ENCODE measurements at places on chromosomes 2 and 18. TPM values are rescaled to one million over a fixed set of nuclear protein-coding genes. Genes with fewer than 3 reads are reported as not detected.

The RNF152 gene
- 10.2 TPM for total RNA-seq

The GATA6 gene
- total RNA-seq = 15.6 TPM

The C2orf78 gene
- not detected for total RNA-seq

The GDF7 gene
- total RNA-seq = 10.4 TPM

DNA sequence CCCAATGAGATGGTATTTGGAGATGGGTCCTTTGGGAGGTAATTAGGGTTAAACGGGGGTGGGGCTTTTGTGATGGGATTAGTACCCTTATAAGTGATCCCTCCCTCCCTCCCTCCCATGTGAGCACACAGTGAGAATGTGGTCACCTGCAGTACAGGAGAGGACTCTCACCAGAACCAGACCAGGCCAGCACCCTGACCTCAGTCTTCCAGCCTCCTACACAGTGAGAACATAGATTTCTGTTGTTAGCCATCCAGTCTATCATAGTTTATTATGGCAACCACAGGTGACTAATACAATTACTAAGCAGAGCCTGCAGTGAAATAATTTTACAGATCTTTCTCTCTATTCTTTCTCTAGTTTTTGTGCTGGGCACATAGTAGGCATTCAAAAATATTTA, 137.7 kb upstream of the PKDCC start:
- peaks cover 18% of the 10 kb centered on the region for H3K4me1 ChIP-seq
- no peak overlapping the region for H3K27ac ChIP-seq
- no peak for DNase-seq
- no peaks in the 10 kb centered on the region for H3K27me3 ChIP-seq
- no peaks in the 10 kb centered on the region for H3K36me3 ChIP-seq
- no peak overlapping the region for H3K4me3 ChIP-seq

DNA sequence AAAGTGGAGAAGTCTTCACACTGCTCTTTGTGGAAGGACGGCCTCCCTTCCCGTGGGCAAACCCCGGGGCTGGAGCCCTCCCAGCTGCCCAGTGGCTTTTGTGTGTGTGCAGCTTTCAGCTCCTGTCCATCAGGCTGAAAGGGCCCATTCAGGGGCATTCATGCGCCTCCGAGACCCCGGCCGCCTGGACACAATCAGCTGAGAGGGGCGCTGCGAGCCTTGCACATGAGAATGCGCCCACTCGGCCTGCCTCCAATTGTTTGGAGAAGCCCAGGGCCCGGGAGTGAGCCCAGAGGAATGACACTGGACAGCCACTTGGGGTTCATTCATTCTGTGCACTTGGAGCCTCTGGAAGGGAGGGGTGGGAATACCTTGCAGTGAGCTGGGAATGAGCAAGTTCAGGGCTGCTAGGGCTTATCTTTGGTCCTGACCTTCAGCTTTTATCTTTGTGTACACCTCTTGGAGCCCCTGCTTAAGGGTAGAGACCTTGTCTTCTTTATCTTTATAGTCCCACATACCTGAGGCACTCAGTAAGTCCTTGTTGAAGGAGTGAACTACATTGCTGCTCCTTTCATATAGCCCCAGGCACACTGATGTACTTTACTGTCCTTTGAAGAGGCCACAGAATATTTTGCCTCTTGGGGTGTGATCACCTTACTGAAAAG, 56.5 kb downstream of the TCF7L1 start:
- H3K4me3 ChIP-seq = no peak overlapping the region
- no peak for DNase-seq
- no peaks in the 10 kb centered on the region for H3K36me3 ChIP-seq
- peaks cover 4% of the 10 kb centered on the region for H3K4me1 ChIP-seq
- H3K27me3 ChIP-seq = no peaks in the 10 kb centered on the region

DNA sequence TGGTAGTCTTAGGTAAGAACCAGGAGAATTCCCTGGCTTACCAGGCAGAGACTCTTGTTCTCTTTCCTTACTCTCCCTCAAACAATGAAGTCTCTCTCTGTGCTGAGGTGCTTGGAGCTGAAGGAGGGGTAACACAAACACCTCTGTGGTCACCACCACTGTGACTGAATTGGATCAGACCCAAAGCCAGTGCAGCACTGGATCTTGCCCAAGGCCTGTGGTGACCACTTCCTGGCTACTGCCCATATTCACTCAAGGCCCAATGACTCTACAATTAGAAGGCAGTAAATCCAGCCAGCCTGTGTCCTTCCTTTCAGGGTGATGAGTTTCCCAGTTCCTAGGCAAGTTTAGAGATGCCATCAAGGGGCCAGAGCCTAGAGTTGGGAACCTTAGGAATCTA, 706.8 kb downstream of the SLC4A3 start:
- H3K36me3 ChIP-seq = no peaks in the 10 kb centered on the region
- no peak for DNase-seq
- H3K27me3 ChIP-seq = no peaks in the 10 kb centered on the region
- no peaks in the 10 kb centered on the region for H3K4me1 ChIP-seq

DNA sequence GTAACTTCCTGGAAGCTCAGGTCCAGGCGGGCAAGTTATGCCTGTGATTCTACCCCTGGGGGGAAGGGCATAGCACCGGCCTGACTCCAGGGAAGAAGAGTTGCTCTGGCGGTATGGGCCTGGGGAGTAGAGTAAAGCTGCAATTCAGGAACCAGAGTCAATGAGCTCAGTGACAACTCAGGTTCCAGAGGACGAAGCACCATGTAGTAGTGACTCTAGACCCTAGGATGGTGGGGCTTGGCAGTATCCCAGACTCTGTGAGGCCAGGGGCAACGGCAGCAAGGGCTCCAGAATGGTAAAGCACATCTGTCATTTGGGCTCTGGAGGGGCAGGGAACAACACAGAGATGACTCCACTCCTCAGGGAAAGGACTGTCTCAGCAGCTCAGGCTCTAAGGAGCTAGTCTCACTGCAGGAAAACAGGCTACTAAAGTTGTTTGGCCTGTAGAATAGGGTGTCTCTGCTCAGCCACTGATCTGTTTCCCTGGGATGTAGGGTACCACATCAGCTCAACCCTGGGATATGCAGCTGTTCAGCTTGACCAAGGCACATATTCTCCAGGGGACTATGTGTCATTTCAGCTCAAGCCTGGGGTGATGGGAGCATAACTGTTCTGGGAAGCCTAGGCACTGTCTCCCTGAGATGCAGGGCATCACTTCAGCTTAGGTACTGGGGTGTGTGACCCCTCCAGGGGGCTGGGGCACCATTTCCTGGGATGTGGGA, 36.2 kb upstream of the RHOB start:
- no peak overlapping the region for H3K27ac ChIP-seq
- DNase-seq = no peak
- no peaks in the 10 kb centered on the region for H3K36me3 ChIP-seq
- H3K4me1 ChIP-seq = no peaks in the 10 kb centered on the region
- H3K27me3 ChIP-seq = no peaks in the 10 kb centered on the region

GRCh38 chr2:172223601-172224054, 120.9 kb upstream of the DLX2 start:
- H3K36me3 ChIP-seq = no peaks in the 10 kb centered on the region
- H3K27ac ChIP-seq = no peak overlapping the region
- H3K4me1 ChIP-seq = peaks cover 1% of the 10 kb centered on the region
- no peak for DNase-seq

- H3K36me3 ChIP-seq = no peaks in the 10 kb centered on the region
- H3K27me3 ChIP-seq = no peaks in the 10 kb centered on the region
- no peak for DNase-seq
These were observed 61.8 kb downstream of the RTP5 start for GRCh38 chr2:241931084-241931975.

DNA sequence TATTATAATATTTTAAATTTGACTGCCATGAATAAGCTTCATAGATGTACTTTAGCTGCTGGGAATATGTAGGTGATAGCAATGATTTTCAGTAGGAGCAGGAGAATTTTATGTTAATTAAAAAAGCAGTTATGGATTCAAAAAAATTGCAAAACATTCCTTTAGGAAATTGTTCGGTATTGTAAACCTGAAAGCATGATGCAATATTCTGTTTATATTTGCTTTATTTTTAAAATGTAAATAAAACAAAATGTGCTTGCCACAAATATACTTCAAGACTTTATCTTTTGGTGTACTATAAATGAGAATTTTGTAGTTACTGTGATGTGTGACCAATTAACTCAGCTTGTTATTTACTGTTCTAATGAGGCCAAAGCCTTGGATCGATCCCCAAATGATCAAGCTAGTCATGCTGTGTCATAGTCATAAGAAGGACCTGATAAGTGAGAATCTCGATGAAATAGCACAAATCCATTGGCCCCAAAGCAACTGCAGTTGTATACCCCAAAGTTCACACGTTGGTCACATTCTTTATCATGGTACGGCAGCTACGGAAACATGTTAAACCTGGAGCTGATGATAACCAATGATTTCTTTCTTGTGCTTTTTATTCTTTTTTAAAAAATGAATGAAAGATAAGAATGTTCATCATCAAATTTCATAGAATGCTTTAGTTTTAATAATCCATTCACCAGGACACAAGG, 23.6 kb upstream of the ATIC start:
- no peak for DNase-seq
- H3K4me1 ChIP-seq = no peaks in the 10 kb centered on the region
- H3K27me3 ChIP-seq = no peaks in the 10 kb centered on the region
- H3K27ac ChIP-seq = no peak overlapping the region
- no peaks in the 10 kb centered on the region for H3K36me3 ChIP-seq

Data from esophagus muscularis mucosa (tissue), 4 donors.